LoVo (cell line): ENCODE measurements at places on chromosomes 3 and 15.

DNA sequence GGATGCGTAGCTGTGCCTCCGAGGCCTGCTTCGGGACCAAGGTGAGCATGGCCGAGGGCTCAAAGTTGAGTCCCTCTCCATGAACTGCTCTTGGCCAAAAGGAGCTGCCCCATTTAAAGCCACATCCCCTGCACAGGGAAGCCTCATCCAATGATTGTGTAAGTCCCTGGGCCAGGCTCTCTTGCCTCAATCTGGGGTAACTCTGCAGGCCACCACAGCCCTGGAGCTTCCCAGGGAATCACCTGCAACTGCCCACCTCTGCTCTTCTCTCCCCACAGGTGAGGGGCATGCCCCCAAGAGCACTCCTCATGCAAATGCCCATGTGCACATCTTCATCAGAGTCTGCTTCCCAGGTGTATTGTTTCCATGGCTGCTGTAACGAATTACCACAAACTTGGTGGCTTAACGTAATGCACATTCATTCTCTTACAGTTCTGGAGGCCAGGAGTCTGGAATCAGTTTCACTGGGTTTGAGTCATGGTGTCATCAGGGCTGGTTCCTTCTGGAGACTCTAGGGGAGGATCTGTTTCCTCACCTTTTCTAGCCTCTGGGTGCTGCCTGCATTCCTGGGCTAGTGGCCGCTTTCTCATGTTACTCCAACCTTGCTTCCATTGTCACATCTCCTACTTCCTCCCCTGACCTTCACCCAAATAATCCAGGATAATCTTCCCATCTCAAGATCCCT lies 25.0 kb upstream of the LOXL1 start:
- no peak for DNase-seq

DNA sequence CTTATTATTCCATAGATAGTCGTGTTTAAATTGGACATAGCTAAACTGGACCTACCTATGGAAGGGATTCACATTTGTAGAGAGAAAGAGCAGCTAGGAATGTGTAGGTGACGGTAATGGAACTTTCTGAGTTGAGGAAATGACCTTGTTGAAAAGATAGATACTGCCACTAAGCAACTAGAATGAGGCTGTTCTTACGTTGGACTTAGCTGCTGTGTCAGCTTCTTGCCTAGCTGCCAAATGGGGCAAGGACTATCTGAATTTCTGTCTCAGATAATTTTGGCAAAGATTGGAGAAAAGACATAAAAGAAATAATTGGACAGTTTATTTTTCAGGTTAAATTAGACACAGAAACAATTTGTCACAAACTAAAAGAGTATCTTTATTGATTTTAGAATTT lies 68.8 kb downstream of the MEF2A start:
- no peak for DNase-seq

GRCh38 chr15:58165661-58166060 lies 27.5 kb downstream of the AQP9 start:
- DNase-seq: no peak

DNA sequence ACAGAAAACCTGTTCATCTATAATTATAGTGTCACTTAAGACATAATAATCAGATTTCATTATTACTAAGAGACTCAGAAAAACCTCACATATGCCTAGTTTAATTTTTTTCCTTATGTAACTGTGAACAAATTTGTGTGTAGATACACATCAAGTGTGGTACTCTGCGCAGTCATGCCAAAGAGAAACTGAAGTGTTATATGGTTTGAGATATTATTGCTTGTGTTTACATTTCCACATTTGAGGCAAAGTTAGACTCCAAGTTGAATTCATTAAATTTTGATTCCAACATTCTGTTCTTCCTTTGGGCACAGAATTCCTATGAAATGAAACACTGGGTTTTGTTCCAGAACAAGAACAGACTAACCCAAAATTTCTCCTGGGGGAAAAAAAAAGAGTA lies 2.2 kb downstream of the MBNL1 start:
- no peak for DNase-seq

DNA sequence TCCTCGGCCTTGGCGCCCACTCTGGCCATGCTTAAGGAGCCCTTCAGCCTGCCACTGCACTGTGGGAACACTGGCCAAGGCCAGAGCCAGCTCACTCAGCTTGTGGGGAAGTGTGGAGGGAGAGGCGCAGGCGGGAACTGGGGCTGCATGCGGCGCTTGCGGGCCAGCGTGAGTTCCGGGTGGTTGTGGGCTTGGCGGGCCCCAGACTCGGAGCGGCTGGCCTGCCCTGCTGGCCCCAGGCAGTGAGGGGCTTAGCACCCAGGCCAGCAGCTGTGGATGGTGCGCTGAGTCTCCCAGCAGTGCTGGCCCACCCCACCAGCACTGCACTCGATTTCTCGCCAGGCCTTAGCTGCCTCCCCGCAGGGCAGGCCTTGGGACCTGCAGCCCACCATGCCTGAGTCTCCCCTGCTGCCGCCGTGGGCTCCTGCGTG lies 13.1 kb upstream of the UBP1 start:
- no peak for DNase-seq

DNA sequence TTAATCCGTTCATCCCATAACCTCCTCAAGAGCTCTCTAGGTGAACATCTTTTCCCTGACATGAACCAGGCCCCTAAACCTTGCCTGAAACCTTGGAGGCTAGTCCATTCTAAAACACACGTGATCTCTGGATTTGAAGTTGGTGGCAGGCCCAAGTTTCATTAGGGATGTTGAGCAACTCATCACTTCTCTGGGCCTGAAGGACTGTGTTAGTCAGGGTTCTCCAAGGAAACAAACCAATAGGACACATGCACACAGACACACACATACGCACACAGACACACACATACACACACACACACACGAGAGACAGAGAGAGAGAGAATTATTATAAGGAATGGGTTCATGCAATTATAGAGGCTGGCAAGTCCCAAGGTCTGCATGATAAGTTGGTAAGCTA lies 31.9 kb downstream of the ACAN start:
- DNase-seq: no peak

DNA sequence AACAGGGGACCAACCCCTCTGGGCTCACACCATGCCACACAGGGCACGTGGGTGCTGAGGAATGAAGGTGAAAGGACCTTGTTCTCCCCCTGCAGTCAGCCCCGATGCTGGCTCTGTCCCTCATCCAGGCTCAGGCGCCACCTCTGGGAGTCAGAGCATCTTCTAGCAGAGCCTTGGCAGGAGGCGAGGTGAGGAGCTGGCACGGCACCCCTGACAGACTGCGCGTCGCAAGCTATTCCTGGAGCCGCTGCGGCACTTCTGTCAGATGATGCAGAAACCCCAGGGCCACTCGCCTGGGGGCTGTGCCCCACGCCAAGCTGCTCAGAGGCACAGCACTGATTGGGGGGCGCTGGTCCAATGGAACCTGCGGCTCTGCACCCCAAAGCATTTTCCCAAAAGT lies 62.0 kb downstream of the MGLL start:
- DNase-seq: no peak

GRCh38 chr3:119600732-119601131 lies 3.0 kb downstream of the PLA1A start:
- DNase-seq: no peak

DNA sequence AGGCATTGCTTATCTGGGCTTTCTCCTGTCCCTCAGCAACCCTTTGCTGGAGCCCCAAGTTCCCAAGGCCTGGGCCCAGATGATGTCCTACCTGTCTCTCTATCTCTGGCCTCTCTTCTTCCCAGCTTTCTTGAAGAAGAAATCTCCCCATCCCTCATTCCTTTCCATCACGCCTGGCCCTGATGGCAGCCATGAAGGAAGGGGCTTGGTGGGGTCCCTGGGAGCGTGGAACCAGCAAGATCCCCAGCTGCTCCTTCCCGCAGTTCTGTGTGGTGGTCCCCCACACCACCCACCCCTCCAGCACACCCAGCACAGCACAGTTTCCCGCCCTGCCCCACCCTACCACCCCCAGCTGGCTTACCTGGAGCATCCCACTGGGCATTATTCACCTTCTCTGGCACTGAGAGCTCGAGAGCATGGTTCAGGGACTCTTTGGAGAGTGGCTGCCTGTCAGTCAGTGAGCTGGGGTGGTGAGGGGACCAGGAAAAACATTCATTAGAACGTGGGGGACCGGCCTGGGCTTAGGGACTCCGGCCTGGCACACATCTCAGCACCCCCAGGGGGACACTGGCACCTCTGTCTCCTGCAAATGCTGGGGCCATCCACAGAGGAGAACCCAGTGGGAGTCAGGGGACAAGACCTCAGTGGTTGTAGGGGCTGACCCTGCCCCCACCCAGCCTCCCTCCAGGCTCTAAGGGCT lies 26.6 kb downstream of the ACSBG1 start:
- DNase-seq: no peak

- peak; percentile 78 for DNase-seq
Observed at GRCh38 chr3:168002786-168003368, 92.8 kb downstream of the GOLIM4 start.
